ENCODE measurements at places on chromosomes 3 and 15.

DNA sequence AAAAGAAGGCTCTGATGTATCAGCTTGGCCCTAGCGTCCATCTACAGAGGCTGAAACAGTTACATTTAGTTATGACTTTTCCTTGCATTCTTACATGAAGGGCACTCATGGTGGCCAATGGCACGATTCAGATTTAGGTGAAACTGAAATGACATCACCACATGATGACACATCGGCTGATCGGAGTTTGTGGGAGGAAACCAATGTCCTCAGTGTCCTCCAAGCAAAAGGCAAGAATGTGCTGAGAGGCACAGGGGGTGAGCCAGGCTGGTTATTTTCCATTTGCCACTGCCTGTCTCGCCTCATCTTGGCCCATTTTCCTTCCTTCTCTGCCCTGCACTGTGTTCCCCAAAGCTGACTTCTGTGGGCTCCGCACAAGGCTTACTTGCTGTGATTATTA is 34.4 kb downstream of the TARS3 start:
- no peak overlapping the region for H3K4me3 ChIP-seq
- peak; percentile 42 for DNase-seq
- no peaks in the 10 kb centered on the region for H3K27me3 ChIP-seq
- peaks cover 36% of the 10 kb centered on the region for H3K4me1 ChIP-seq
- peak overlapping the region; percentile 3 for H3K27ac ChIP-seq
- peaks cover 44% of the 10 kb centered on the region for H3K36me3 ChIP-seq

GRCh38 chr3:116569611-116570010 is 124.3 kb upstream of the LSAMP start:
- no peak overlapping the region for H3K27ac ChIP-seq
- no peaks in the 10 kb centered on the region for H3K36me3 ChIP-seq
- DNase-seq = no peak
- H3K4me3 ChIP-seq = no peak overlapping the region

DNA sequence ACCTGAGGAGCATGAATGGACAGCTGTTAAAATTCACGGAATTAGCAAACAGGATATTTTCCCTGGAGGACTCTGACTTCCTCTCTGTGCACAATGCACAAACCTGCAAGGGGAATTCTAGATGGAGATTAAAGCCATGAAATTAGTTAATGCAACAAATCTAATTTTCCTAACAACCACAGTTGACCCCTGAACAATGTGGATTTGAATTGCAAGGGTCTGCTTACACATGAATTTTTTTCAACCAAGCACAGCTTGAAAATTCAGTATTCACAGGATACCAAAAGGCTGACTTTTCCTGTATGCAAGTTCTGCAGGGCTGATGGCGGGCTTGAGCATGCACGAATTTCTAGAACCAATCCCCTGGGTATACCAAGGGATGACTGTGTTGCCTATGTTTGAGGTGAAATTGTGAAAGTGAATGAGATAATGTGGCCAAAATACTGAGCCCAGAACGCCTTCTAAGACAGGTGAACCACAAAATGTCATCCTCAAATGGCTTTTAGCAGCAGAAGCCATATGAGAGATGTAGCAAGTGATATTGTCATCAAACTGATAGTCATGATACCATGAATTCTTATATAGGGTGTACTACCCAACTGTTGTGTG is 52.5 kb downstream of the COL8A1 start:
- no peak overlapping the region for H3K4me3 ChIP-seq
- no peaks in the 10 kb centered on the region for H3K36me3 ChIP-seq
- peaks cover 4% of the 10 kb centered on the region for H3K27me3 ChIP-seq

GRCh38 chr15:65338366-65338765 is 33.9 kb downstream of the RNU5B-1 start:
- no peaks in the 10 kb centered on the region for H3K4me1 ChIP-seq
- no peak overlapping the region for H3K27ac ChIP-seq
- H3K36me3 ChIP-seq = no peaks in the 10 kb centered on the region
- DNase-seq = no peak
- peaks cover 7% of the 10 kb centered on the region for H3K27me3 ChIP-seq

DNA sequence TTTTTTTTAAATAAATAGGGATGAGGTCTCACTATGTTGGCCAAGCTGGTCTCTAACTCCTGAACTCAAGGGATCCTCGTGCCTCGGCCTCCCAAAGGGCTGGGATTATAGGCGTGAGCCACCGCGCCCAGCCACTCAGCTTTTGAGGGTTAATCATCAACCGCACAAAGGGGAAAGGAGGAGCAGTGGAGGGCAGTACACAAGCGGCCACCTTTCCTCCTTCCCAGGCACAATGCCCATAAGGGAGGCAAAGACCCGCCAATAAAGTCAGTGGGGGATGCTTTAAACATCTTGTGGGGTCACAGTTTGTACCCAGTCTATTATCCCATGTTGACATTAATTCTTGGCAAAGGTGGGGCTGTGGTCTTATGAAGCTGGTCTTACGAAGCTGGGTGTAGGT is 32.4 kb downstream of the EHD4 start:
- H3K27me3 ChIP-seq = no peaks in the 10 kb centered on the region
- no peak overlapping the region for H3K4me3 ChIP-seq
- peaks cover 56% of the 10 kb centered on the region for H3K4me1 ChIP-seq
- peaks cover 24% of the 10 kb centered on the region for H3K36me3 ChIP-seq
- H3K27ac ChIP-seq = peak overlapping the region; percentile 83

GRCh38 chr3:67075295-67075694 is 77.2 kb downstream of the KBTBD8 start:
- DNase-seq = no peak
- no peak overlapping the region for H3K27ac ChIP-seq
- no peaks in the 10 kb centered on the region for H3K27me3 ChIP-seq
- peaks cover 4% of the 10 kb centered on the region for H3K36me3 ChIP-seq

GRCh38 chr15:101060576-101061551 is 141.7 kb downstream of the LRRK1 start:
- H3K27me3 ChIP-seq = no peaks in the 10 kb centered on the region
- no peak overlapping the region for H3K4me3 ChIP-seq
- H3K27ac ChIP-seq = no peak overlapping the region
- peaks cover 2% of the 10 kb centered on the region for H3K36me3 ChIP-seq

- peaks cover 57% of the 10 kb centered on the region for H3K4me1 ChIP-seq
- H3K36me3 ChIP-seq = no peaks in the 10 kb centered on the region
- DNase-seq = no peak
- no peak overlapping the region for H3K27ac ChIP-seq
- H3K27me3 ChIP-seq = peaks cover 28% of the 10 kb centered on the region
These were observed 3.0 kb upstream of the MAP1A start for GRCh38 chr15:43514241-43515057.

DNA sequence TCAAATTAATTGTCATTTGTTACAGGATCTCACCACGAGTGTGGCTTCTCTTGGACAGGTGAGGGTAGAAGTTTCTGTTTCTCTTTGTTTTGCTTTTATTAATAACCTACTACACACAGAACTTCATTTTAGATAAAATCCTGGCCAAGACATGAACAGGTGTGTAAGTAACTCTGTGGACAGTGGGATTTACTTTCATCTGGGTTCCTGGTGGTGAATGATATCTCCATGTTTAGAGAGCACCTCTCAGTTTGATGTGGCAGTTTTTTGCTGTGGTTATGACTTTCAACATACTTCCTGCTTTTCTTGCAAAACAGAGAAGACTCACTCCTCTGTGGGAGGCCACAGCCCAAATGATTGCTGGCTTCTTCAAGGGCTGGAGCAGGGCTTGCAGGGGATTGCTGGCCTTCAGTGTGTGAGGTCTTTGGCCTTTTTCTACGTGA is 71.1 kb upstream of the XCR1 start:
- peak; percentile 40 for DNase-seq
- H3K27me3 ChIP-seq = peaks cover 8% of the 10 kb centered on the region
- H3K4me1 ChIP-seq = peaks cover 51% of the 10 kb centered on the region
- H3K36me3 ChIP-seq = peaks cover 8% of the 10 kb centered on the region
- peak overlapping the region; percentile 78 for H3K27ac ChIP-seq

DNA sequence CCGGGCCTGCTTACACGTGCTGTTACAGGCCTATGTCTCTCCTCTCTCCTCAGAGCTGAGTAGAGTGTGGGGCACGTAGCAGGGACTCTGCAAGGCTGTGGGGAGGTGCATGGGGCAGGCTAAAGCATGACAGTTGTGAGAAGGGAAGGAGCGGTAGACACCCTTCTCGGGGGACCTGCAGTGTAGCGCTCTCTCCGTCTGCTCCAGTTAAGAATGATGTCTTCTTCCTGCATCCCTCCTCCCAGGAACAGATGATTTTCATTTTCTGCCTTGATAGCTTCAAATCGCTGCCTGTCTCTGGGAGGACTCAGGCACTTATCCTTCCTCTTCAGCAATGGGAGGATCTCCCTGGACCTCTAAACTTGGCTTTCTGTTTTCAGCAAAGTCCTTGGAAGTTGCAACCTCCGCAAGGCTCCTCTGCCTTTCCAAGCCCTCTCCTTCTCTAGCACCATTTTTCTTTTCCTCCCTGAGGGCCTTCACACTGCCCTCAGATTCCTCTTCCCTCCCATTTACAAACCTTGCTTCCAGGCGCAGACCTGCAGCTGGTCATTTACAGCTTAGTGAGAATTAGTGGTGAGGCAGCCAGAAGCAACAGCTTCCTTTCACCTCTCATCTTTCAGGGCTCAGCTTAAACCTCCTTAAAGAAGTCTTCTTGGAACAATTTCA is 23.4 kb upstream of the TLE3 start:
- no peak overlapping the region for H3K27ac ChIP-seq
- H3K36me3 ChIP-seq = no peaks in the 10 kb centered on the region
- peaks cover 5% of the 10 kb centered on the region for H3K4me1 ChIP-seq
- no peak for DNase-seq
- H3K27me3 ChIP-seq = peaks cover 7% of the 10 kb centered on the region
- H3K4me3 ChIP-seq = no peak overlapping the region

DNA sequence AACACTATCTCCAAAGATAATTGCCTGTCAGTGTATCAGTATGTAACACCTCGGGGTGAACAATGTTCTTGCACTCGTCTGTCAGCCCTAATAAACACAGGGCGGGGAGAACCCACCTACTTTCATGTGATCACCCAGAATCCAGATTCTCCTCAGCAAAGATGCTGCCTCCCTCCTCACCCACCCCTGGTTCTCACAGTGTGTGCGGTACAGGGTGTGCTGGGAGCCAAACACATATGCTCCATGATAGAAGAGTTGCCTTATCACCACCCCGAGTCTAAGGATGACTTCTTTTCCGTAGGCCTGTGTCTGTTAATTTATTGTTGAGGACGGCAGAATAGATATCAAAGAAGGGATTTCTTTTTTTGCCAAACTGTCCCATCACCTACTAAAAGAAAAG is 206.1 kb downstream of the TLE3 start:
- H3K4me1 ChIP-seq = no peaks in the 10 kb centered on the region
- H3K27me3 ChIP-seq = peaks cover 27% of the 10 kb centered on the region
- H3K4me3 ChIP-seq = no peak overlapping the region
- no peak for DNase-seq
- H3K36me3 ChIP-seq = no peaks in the 10 kb centered on the region
- H3K27ac ChIP-seq = no peak overlapping the region

GRCh38 chr15:73015493-73015892 is 36.8 kb upstream of the NEO1 start:
- H3K4me1 ChIP-seq = no peaks in the 10 kb centered on the region
- H3K27ac ChIP-seq = no peak overlapping the region
- no peak overlapping the region for H3K4me3 ChIP-seq

- H3K4me3 ChIP-seq = no peak overlapping the region
- no peaks in the 10 kb centered on the region for H3K4me1 ChIP-seq
- DNase-seq = no peak
These were observed 36.4 kb downstream of the ST8SIA2 start for GRCh38 chr15:92430069-92430440.

- peaks cover 6% of the 10 kb centered on the region for H3K27me3 ChIP-seq
- H3K4me3 ChIP-seq = no peak overlapping the region
- no peaks in the 10 kb centered on the region for H3K4me1 ChIP-seq
- H3K27ac ChIP-seq = no peak overlapping the region
- no peak for DNase-seq
- no peaks in the 10 kb centered on the region for H3K36me3 ChIP-seq
These were observed 17.4 kb upstream of the SLC25A36 start for GRCh38 chr3:140924097-140924873.

- H3K36me3 ChIP-seq = peaks cover 37% of the 10 kb centered on the region
- peaks cover 44% of the 10 kb centered on the region for H3K4me1 ChIP-seq
- DNase-seq = no peak
- H3K27me3 ChIP-seq = no peaks in the 10 kb centered on the region
These were observed 71.6 kb downstream of the SUMF1 start for GRCh38 chr3:4395448-4395847.

GRCh38 chr3:144771381-144771870 is 799.8 kb downstream of the DIPK2A start:
- no peak overlapping the region for H3K27ac ChIP-seq
- DNase-seq = no peak
- no peak overlapping the region for H3K4me3 ChIP-seq
- H3K27me3 ChIP-seq = no peaks in the 10 kb centered on the region
- H3K36me3 ChIP-seq = no peaks in the 10 kb centered on the region
- H3K4me1 ChIP-seq = no peaks in the 10 kb centered on the region

- no peaks in the 10 kb centered on the region for H3K36me3 ChIP-seq
- peaks cover 6% of the 10 kb centered on the region for H3K4me1 ChIP-seq
- H3K4me3 ChIP-seq = no peak overlapping the region
- H3K27me3 ChIP-seq = peaks cover 8% of the 10 kb centered on the region
- DNase-seq = no peak
These were observed 28.0 kb upstream of the CHRNB4 start for GRCh38 chr15:78668987-78669386.

DNA sequence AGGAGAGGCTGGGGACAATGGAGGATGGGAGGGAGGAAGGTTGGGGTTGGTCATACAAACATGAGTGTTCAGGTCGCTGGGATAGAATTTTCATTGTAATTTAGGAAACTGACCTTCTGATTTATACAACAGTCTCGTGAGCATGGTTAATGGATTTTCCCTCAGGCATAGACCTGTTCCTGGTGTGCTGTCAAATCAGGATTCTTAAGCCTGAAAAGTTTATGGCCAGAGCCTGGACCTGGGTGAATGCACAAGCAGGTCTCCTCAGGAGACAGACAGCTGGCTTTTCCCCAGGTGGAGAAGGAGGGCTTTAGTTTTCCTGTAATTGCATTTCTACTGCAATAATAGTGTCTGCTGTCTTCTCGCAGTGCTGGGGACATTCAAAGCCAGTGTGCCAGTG is 338.0 kb downstream of the SHQ1 start:
- peaks cover 8% of the 10 kb centered on the region for H3K4me1 ChIP-seq
- no peak for DNase-seq
- no peak overlapping the region for H3K27ac ChIP-seq
- no peaks in the 10 kb centered on the region for H3K36me3 ChIP-seq

DNA sequence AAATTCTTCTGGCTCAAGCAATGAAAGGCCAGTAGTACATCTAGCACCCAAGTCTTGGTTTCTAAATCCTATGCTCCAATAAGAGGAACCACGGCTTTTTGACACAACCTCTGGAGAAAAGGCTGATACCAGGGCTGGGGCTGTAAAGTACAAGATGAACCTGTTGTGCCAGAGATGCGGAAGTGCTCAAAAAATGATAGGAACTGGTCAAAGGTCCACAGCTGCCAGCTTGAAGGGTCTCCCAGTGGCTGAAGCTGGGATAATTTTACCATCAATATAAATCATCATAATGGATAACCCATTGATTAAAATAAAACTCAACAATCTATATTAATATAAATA is 558 bp upstream of the NCEH1 start:
- peaks cover 25% of the 10 kb centered on the region for H3K4me1 ChIP-seq
- H3K27ac ChIP-seq = peak overlapping the region; percentile 55
- no peaks in the 10 kb centered on the region for H3K27me3 ChIP-seq
- peak overlapping the region; percentile 93 for H3K4me3 ChIP-seq
- no peaks in the 10 kb centered on the region for H3K36me3 ChIP-seq
- DNase-seq = no peak

GRCh38 chr3:9020426-9020825 is 57.2 kb upstream of the RAD18 start:
- H3K36me3 ChIP-seq = no peaks in the 10 kb centered on the region
- no peak overlapping the region for H3K4me3 ChIP-seq
- no peaks in the 10 kb centered on the region for H3K27me3 ChIP-seq

Data from activated naive CD8-positive, alpha-beta T cell treated with anti-CD3 and anti-CD28 coated beads, Interleukin-2, amount 50 U/mL, for 24 hours (primary cell).